ENCODE measurements at places on chromosomes 4 and X.

DNA sequence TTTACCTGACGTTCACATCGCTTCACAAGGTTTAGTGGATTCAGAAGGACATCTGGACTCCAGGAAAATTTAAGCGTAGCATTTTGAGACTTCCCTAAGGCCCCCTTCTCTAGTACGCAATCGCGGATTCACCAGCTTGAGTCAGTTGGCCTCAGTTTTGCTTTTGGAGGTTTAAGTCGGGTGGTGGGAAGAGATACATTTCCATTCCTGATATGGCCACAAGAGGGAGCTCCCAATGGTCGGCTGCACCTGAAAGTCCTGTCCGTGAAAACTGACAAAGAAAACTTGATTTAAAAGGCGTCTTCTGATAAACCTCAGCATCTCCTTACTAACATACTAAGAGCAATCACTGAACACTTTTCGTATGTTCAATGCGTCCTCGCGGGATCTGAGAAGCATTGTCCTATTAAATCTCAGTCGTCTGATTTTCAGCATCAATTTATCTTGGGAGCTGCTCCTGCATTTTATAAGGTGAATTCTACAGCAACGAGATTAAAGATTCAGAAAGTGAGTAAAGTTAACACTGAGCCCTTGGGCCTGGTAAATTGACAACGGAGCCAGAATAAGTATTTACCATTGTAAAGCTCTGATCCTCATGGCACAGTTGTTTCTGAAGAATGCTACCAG is 50.6 kb downstream of the LGI2 start:
- DNase-seq = peak; percentile 29

DNA sequence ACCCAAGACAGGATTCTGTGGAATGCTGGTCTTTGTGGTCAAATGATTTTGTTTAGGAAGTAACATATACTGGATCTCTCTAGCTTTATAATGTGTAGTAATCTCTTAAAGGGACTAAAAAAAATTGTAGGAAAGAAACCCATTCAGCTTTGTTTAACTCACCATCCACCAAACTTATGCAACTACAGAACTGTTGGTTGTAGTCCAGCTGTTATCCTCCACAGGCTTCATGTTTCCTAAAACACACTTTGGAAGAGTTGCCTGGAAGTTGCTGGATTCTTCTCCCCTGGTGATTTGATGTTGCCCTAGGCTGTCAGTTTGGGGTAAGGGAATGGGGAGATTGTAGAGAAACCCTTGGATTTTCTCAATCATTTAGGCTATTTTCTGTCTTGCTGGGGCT is 89.3 kb downstream of the RLIM start:
- DNase-seq = no peak

GRCh38 chr4:177339477-177340374 is 30.1 kb downstream of the NEIL3 start:
- DNase-seq = peak; percentile 8

DNA sequence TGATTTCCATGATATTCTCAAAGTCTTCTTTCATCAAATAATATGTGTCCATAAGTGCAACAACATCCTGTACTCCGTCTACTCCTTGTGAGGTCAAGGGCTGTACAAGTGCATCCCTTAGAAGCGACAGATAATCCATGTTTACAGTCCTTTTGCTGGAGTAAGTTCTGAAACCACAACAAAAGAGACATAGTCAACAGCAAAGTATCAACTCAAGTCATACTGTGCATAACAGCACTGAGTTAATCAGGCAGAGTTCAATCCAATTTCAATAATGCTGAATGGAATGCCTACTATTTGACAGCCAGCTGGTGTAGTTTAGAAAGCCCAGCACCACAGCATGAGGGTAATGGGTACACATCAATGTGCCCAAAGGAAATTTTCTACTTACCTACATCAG is 74.5 kb downstream of the RFC1 start:
- DNase-seq = no peak

DNA sequence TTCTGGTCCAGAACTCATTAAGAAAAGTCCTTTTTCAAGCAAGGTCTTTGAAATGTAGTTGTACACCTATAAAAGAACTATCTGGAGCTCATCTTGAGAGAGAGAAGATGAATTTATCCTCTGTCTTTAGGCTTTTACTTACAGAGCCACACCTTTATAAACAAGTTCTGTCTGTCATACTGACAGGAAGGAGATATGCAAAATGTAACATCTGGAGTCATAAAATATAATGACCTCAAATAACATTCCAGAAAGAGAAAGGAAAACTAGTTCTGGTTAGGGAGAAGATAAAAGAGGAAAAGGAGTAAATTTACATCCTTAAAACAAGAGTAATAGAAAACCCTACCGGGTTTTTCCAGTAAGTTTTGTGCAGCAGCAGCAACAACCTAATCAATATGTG is 1.3 kb downstream of the INPP4B start:
- DNase-seq = no peak

DNA sequence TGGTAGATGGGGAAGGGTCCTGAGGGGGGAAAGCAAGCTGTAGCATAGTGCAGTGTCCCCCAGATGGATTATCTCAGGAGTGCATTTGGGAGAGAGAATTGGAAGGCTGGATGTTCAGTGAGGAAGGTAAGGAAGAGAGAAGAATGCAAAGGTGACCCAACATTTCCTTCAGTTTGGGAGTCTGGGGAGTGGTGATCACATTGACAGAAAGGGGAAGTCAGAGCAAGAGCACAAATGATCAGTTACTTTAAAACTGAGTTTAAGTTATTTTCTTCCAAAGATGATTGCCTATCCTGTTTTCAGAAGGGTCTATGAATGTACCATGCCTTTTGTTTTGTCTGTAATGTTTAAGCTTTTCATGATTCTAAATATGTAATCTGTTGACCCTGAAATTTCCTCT is 47.6 kb downstream of the ARHGAP10 start:
- DNase-seq = no peak

GRCh38 chr4:98006814-98007412 is 136.4 kb downstream of the STPG2 start:
- DNase-seq = no peak

DNA sequence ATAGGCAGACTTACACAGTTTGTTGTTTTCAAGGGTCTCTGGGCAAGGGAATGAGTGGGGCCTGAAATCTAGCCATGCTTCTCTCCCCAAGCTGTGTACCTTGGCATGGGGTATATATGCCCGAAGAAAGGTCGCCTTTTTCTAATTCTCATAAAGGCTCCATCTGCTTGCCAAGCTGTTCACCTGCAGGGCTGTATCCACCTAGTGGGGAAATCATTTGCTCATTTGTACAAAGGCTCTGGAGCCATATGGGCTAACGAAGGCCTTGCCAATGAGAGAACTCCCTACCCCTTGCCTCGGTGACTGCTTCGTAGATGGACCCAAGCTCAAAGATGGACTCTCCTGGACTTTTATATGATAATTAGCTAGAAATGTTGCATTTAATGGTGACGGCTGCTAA is 1097.0 kb downstream of the PDHA2 start:
- DNase-seq = no peak

- DNase-seq = no peak
Measured at GRCh38 chr4:23337292-23337691, 552.6 kb downstream of the PPARGC1A start.
